ENCODE measurements at places on chromosomes 3 and 15.

DNA sequence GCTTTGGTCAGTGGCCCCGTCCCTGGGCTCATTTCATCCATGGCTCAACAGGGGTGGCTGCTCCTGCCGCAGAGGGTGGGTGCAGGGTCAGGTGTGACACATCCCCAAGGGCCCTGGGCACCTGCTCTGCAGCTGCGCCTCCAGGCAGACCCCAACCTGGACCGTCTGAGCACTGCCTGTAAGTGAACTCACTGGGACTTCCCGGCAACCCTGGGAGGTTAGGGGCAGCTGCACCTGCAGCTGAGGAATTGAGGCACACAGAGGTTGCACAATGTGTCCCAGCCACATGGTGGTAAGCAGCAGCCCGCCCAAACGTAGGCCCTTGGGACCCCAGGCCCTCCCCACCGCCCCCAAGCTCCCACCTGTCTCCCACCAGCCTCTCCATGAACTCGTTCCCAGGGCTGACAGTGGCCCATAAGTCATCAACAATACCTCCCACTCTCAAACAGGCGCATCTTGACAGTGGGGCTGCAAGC is 55.1 kb downstream of the PLXNA1 start:
- no peak for DNase-seq

DNA sequence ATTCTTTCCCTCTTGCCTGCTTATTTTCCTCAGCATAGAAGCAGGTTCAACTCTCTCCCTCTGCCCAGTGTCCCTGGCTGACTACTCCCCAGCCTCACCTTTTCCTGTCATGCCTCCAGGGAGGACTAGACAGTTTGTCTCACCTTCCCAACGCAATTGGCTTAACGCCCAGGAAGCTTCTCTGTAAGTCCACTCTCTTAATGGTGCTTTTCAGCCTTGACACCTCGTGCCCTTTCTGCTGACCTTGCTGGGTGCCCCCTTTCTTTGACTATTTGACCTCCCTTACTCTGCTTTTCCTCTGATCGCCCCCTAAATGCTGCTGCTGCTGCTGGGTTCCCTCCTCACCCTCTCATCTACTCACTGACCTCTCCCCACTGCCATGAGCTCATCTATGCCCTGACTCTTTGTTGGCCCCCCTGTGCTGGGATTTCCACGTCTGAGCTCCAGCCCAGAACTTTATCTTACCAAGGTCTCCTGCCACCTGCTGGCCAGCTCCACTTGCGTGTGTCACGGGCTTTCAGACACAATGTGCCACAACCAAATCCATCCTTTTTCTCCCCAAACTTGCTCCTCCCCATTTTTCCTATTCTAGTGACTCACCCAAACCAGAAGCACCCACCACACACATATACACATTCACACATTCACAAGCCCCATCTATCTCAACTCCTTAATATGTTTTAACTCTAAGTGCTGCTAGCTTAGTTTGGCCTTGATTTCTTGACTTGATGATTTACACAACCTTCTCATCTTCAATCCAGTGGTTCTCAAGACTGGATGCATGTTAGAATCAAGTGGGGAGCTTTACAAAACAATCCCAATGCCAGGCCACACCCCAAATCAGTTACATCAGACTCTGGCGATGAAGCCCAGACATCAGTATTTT is 16.6 kb downstream of the EPB42 start:
- peak; percentile 58 for DNase-seq

DNA sequence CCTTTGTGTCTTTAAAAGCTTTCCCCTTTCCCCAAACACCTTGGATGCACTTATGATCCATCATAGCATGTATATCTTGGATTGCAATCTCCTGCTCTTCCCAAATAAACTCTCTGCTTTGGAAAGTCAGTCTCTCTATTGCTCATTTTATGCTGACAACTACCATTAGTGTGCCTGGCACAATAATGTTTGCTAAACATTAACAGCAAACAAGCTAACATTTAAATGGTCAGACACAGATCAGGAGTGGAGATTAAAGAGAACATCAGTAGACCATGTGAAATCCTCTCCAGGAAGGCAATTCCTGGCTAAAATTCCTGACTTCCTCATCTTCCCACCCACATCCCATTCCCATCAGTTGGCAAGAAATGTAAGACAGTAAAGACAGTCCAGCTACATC is 44.3 kb upstream of the EIF1B start:
- no peak for DNase-seq

GRCh38 chr15:79408041-79408440 is 24.1 kb upstream of the MINAR1 start:
- DNase-seq, result peak; percentile 15

DNA sequence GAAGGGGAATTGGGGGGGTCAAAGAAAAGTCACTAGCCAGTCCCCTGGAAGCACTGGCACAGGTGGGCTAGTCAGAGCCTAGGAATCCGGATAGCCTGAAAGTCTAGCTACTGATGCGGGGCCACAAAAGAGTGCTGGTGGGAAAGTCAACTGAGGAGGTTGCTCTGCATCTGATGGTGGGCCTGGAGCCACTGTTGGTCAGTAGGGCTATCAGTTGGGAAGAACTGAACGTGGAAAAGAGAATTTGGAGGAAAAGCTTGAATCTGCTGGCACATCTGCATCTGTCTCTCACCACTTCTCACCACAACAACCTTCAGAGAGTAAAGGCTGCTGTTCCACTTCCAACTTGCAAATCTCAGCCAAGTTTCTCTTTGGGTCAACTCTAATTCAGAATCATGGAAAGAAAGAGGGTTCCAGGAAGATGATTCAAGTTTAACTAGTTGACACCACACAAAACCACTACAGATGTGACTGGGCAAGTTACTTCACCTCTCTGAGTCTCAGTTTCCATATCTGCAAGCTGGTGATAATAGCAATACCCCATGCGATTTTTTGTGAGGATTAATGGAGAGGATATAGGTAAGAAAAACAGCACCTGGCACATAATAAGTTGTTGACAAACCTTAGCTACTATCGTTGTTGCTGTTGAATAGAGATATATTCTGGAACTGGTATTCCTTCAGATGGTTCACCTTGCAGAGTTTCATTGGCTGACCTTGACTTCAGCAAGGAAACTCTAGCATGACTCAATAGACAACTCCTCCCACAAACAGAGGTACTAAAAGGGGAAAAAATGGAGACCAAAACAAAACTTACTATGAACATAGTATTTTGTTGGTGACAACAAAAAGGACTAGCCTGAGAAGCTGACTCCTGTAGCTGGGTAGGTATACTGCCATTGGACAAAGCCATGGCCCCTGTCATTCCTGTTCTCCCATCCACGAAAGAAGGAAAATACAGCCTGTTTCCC is 280.2 kb upstream of the STT3B start:
- no peak for DNase-seq

DNA sequence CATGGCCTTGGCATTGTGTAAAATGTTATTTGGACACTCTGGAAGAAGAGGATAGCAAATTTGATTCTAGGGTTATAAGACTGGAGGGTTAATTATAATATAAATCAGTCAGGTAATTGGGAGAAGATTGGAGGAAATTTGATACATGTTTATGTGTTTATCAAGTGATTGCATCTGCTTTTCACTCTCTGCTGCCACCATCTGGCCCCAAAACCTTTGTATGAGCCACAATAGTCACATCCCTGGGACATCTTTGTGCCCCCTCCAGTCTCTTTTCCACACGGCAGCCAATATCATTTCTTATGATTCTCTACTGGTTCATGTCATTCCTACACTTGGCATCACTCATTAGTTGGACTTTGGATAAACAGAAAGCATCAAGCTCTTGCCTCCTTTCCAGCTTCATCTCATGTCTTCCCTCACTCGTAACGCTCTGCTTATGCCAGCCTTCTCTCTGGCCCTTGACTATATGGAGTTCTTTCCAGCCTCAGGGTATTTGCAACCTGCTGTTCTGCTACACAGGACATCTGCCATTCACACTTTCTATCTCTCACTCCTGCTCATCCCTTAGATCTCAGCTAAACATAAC is 602.3 kb upstream of the SUCLG2 start:
- DNase-seq, result no peak
